ENCODE measurements at places on chromosomes 6 and 20.

DNA sequence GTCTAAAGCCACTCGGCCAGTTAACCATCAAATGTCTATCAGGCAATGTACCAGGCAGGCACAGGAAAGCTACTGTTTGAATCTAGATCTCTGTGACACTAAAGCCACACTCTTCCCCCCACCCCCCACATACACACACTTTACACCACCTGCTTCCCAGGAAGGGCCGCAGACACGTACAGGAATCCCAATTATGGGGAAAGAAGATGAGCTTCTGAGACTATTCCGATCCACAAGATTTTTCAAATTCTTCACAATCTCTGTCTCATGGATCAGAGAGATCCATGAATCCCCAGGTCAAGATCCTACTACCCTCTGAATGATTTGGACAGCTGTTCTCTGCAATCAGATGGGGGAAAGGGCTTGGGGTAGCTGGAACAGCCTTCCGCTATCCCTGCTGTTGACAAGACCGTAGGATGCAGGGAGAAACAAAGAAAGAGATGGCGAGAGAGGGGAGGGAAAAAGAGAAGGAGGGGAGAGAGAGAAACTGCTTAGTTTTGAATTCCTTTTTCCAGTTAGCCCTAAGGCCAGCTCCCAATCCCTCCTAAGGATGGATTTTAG, 25.4 kb upstream of the RIMS4 start:
- no peak for DNase-seq

- no peak for DNase-seq
These were observed 16.8 kb downstream of the BCL2L1 start for GRCh38 chr20:31705598-31706597.

DNA sequence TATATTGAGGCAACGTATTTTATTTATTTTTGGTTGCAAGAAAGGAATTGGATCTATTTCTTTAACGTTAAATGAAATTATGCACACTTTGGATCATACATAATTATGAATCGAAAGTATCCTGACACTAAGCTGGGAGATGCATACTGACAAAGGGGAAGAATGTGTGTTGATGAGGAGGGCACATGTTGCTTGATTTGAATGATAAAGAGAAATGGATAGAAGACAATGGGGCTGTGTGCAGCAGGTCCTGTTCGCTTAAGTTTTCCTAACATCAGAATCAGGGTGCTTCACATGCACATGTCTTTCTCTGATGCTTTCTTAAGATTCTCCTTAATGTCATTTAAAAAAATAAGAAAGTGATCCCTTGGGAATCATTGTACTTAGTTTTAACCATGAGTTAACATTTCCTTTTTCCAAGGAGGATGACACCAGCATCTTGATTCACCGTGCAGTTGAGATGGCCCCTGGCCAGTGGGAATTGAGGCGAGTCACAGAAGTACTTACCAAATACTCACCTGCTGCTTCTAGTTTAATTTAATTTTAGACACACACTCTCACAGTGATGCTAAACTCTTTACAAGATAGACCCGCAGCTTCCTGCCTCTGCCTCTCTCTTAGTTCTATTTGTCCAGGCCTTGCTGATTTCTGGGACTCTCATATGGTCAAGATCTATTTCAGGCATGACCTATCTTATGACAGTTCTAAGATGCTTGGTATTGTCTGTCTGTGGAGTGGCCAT, 116.5 kb downstream of the CLIC5 start:
- no peak for DNase-seq

DNA sequence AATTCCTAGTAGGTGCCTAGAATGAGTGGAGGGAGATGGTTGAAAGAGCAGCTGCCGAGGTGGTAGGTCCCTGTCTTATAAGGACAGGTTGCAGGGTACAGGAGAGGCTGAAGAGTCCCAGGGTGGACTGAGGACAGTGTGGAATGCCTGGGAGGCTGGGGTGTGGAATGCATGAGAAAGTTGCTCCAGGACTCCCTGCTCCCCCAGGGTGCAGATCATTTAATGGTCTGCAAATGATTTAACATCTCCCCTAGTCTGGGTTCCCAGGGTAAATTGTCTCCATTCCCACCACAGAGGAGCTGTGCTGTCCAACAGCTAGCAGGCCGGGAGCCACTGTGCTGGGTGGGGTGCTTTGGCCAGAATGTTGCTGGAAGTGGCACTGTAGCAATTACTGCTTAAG, 76.0 kb downstream of the CD83 start:
- DNase-seq = no peak

DNA sequence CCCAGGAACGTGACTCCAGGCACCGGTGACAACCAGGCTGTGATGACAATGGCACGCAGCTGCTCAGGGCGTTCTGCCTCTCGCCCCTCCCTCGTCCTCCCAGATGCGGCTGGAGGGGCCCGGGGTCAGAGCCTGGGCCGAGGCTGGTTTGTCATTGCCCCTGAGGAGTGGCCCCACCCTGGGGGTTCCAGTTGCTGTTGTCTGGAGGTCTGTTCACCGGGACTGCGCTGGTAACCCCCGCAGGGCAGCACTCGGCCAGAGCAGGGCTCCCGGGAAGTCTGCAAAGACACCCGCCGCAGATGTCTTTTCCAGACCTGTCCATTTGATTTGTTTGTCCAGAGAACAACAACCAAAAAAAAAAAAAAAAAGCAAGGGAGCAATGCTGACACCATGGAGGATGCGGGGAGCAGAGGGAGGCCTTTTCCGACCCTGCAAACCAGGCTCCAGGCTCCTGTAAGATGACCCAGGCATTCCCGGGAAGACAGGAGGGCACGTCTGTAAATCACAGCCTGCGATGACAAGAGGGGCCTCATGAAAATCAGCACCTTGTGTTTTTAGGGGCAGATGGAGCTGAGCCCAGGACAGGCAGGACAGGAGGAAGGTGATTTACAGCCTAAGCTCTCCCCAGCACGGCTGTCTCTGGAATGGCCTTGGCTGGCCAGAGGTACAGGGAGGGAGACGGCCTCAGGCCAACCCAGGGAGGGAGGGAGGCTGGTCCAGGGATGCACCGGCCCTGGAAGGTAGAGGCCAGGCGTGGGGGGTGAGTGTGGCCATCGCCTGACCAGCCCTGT, 189.3 kb downstream of the ERMARD start:
- DNase-seq = no peak

GRCh38 chr6:13500915-13501314, 13.5 kb upstream of the GFOD1 start:
- DNase-seq = no peak

- DNase-seq = no peak
These were observed 218.5 kb downstream of the TMEM242 start for GRCh38 chr6:157104803-157105202.

DNA sequence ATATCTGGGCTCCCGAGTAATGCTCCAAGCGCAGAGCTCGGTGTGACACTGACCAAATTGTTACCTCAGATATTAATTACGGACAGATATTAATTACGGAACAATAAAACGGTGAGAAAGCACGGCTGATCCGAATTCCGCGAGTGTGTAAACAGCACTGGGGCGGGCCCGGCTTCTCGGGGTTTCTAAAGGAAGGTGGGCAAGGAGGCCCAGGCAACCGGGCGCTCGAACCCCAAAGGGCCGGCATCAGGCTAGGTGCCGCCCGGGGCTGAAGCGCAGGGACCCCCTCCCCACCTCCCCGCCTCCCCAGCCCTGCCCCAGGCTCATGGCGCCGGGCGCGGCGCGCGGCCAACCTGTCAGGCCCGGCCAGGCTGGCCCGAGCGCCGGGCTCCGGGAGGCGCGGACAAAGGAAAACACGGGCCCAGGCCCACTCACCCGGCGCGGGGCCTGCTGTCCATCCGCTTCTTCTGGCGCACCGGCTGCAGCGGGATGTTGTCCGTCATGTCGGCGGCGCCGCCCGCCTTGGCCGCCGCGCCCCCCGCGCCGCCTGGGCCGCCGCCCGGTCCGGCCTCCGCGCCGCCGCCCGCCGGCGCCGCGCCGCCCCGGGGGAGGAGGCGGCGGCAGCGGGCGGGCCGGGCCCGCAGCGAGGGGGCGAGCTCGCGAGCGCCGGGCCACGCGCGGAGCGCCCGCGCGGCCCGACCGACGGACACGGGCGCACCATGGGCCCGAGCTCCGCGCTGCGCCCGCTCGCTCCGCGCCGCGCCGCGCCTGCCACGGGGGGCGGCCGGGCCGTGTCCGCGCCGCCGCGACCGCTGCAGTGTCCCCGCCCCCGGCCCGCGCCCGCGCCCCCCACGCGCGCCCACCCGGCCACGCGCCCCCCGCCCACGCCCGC, at the start of gene ATP9A:
TSS of gene ATP9A (minus strand) at position 524 of the 892 bp plus-strand sequence. CDS start at position 503, 21 bp downstream.
- no peak for DNase-seq

- DNase-seq = no peak
These were observed 99.7 kb downstream of the FAM50B start for GRCh38 chr6:3948866-3949265.

- DNase-seq = no peak
These were observed 16.5 kb upstream of the RPN2 start for GRCh38 chr20:37162646-37163045.

DNA sequence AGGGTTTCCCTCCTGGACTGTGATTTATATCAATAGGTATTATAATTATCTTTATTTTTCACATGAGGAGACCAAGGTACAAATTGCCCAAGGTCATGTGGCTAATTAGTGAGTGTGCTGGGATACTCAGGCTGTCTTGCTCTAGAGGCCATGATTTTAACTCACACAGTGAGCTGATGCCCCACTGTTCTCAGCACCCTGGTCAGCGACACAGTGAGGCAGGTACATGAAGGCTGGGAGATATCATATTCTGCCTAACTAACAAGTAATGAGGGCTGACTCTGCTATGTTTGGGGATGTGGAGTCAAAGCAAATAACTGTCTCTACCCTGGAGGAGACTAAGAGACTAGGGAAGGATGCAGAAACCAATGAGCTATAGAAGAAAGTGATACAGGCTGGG, 501.1 kb downstream of the PTPRT start:
- no peak for DNase-seq

GRCh38 chr20:54598352-54598751, 123.0 kb downstream of the DOK5 start:
- DNase-seq = no peak

GRCh38 chr6:135306166-135306565, 125.1 kb downstream of the MYB start:
- DNase-seq = no peak

DNA sequence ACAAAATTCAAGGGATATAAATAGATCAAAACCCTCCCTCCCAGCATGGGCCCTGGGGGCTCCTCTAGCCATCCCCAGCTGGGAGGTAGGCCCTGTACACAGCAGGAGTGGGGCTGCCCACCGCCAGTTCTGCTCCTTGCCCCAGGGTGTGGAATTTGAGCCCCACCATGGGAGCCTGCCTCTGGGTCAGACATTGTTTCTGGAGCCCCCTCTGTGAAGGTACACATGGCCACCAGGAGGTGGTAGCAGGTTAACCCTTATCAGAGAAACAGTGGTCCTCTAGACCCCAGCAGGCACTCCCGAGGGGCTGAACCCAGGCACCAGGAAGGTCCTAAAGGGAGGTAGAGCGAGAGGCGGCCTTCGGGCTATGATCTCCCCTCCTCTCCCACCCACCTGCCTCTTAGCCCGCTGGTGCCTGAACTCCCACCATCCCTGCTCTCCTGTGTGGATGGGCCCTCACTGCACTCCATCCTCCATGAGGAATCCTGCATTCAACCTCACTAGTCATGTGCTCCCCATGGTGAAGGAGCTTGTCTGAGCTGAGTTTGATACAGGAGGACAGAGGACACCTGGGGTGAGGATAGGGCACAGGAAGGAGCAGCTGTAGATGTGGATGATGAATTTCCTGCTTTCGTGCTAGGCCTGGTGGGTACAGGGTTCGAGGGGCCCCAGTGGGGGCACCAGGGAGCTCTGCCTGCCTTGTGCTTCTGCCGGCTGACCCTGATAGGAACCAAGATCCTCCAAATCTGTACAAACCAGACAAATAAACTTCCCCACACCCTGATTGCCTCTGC, 114.9 kb downstream of the GRM4 start:
- DNase-seq = no peak

- DNase-seq = no peak
These were observed 571.4 kb downstream of the PRKN start for GRCh38 chr6:162156146-162156545.

DNA sequence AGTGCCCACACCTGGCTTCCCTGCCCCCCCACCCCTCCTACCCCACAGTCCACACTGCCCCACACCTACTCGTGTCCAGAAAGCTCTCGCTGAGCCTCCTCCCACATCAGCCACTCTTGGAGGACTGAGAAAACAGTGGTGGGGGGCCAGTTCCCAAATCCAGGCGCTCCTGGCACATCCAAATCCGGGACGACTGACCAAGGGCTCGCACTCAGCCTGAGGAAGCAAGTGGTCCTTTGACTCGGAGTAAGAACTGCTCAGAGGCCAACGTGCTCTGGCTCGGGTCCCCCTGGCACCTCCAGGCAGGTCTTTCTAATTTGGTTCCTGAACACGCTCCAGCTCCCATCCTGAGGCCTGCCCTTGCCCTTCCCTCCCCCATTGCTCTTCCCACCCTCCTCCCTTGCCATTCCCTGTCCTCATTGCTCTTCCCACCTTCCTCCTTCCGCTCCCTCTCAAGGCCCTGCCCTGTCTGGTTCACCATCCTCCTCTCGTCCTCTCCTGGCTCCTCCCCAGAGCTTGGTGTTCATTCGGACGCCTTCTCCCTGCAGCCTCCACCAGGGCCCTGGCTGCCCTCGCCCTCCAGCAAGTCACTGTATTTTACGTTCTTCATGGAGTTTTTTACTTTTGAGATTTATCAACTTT, 83.6 kb downstream of the THBS2 start:
- DNase-seq = no peak

DNA sequence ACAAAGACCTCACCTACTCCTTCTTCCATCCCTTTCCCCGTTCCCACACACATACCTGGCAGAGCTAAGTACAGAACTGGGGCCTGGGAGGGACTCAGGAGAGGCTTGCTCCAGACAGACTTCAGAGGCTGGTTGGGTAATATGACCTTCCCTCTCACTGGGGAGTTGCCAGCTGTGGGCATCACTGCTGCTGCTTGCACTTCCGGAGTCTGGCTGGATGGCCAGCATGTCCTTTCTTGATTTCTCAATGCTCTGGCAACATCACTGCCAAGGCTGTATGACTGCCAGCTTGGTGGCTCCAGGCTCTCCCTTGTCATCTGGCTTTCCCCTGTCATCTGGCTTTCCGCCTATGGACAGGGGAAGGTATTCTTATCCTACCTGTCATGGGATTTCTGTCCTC, 47.8 kb downstream of the CDH22 start:
- no peak for DNase-seq

- DNase-seq = no peak
These were observed 2.0 kb downstream of the PI3 start for GRCh38 chr20:45176526-45177267.

DNA sequence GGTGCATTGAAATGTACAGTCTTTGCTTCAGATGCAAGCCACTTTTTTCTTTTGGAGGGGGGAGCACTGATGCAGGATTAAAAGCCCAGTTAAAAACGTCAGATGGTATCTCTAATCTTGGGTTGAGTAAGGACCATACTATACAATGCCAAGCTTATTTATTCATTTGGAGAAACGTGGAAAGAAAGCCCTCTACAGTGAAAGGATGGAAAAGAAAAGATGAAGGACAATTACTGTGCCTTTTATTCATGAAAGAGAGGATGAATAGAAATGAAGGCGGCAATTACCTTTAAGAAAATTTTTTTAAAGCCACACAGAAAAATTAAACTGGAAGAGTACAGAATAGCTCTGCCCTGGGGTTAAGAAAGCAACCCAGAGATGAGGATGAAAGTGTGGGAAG, 2.7 kb downstream of the B3GAT2 start:
- DNase-seq = no peak

GRCh38 chr6:31737991-31738979, 1.5 kb upstream of the MSH5 start:
- DNase-seq = peak; percentile 60

- DNase-seq = no peak
These were observed 51.1 kb downstream of the RALGAPB start for GRCh38 chr20:38523697-38524096.

All from activated naive CD8-positive, alpha-beta T cell treated with anti-CD3 and anti-CD28 coated beads for 36 hours (primary cell).